ENCODE measurements at places on chromosomes 4 and X.

DNA sequence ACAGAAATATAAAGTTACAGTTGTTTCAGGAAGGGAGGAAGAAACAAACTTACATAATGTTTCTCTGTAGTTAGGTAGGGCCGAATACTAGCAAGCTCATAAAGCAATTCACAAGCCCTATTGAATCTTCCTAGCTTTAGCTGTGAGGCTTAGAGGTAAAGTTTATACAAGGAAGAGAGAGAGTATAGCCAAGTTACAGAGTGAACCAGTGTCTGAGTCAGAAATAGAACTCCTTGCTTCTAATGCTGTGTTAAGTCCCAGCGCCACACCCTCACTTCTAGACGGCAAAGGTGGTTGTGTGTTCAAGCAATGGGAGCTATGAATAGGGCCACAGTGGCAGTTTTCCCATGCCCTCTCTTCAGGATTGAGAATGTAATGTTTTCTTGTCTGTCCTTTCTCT lies 6.1 kb downstream of the LPAR4 start:
- DNase-seq: no peak

DNA sequence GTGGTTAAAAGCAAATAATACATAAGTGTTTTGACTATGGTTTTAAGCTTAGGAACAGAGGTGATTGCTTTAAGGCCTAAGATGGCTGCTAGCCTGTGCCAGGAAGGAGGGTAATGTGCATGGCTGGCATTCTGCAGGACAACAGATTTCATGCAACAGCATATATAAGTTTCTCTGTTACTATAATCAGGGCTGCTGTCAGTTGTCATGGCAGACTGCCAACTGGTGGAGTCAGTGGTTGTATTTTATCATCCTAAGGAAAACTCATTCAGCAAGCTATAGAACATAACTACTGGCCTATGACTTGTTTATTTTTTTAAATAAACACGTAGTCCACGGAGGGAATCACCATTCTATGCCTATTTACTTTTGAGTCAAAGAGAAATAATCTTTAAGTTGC lies 77.7 kb upstream of the DCAF8L1 start:
- DNase-seq: no peak

GRCh38 chrX:108131471-108131870 lies 39.9 kb downstream of the ATG4A start:
- DNase-seq: no peak

GRCh38 chrX:76064825-76065224 lies 108.0 kb upstream of the PBDC1 start:
- no peak for DNase-seq

- DNase-seq: no peak
Measured at GRCh38 chrX:105461016-105461415, 240.5 kb upstream of the TEX13A start.

- no peak for DNase-seq
Measured at GRCh38 chr4:77465271-77465670, 140.3 kb upstream of the CXCL13 start.

- DNase-seq: no peak
Measured at GRCh38 chrX:19893727-19894126, 6.3 kb upstream of the SH3KBP1 start.

GRCh38 chr4:112931001-112931400 lies 118.5 kb upstream of the ANK2 start:
- no peak for DNase-seq

DNA sequence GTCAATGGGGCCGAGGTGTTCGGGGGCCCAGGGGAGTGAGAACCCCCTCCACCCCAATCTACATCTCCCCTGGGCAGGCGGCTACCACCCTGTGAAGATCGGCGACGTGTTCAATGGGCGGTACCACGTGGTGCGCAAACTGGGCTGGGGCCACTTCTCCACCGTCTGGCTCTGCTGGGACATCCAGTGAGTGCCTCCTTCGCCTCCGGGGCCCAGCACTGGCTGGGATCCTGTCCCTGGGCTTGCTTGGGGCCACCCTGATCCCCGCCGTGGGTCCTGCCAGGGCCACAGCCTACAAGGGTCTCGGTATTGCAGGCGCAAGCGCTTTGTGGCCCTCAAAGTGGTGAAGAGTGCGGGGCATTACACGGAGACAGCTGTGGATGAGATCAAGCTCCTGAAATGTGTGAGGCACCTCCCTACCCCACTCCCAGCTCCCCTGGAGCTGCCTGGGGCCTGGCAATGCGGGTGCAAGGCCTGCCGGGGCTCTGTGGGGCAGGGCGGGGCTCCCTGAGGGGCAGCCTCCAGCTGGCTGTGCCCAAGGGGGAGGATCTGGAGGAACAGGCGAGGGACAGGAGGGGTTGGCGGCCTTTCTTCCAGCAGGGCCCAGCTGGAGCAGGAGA lies 697 bp downstream of the SRPK3 start:
- no peak for DNase-seq

GRCh38 chr4:88831031-88831430 lies 133.4 kb upstream of the NAP1L5 start:
- DNase-seq: no peak

DNA sequence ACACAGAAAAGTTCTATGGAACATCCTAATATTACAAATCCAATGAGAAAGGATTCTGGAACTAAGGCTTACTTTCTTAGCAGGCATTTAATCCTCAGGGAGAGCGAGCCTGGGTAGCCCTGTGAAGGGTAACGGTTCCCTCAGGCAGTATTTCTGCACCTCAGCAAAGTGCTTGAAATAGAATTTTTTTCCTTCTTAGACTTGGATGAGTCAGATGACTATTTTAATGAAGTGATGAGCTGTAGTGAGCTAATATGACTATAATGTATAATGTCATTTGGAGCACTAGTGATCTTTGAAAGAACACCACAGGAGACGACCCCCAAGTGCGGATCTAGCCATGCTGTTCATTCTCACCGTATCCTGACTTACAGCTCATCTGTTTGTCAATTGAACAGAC lies 493.0 kb upstream of the FAM241A start:
- no peak for DNase-seq

DNA sequence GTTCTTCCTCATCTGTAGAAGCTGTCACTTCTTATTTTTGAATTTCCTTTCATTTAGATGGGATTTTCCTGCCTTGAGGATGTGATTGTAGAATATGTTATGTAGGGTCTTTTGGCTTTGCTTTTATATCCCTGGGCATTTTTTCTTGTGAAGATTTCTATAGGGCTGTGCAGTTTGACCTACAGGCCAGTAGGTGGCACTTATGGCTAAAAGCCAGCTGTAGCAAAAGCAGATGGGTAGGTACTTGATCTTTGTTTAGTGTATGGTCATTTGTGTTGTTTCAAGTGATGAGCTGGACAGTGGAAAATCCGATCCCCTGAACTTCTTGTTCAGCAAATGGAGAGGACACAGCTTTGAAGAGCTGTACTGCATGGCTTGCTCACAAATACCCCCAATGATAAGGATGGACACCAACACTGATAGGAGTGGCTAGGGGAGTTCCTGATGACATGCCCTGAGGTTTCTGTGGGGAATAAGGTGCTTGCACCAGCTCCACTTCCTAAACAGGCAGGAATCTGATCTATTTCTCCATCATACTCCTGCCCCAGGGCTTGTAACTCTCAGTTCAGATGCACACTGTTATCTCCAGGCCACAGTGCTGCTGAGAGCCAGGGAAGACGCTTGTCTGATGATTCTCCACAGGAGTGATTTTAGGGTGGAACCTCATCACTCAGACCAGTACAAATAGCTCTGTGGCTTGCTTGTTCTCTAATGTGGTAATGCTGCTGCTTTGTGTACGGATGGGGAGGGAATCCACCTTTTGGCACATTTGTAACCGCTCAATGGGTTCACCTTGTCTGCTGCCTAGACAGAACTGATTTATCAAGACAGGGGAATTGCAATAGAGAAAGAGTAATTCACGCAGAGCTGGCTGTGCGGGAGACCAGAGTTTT lies 417.1 kb upstream of the MAGEB16 start:
- no peak for DNase-seq

DNA sequence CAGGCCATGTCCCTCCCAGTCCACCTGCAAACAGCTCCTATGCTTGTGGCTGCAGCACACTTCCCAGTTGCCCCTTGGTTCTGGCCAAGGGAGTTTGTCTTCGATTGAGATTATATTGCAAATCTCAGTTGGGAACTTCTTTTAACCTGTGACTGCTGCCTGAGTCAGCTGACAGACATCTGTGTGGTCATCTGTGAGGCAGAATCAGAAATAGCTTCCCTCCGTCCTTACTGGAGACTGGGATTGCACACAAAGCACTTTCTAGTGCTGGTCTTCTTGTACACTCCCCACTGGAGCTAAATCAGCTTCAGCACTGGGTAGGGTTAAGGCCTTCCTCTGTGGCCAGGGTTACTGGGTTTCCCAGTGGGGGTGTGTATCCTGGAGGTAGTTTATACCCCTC lies 34.3 kb downstream of the ZNF330 start:
- no peak for DNase-seq

GRCh38 chr4:55910140-55910539 lies 38.6 kb upstream of the CEP135 start:
- no peak for DNase-seq

DNA sequence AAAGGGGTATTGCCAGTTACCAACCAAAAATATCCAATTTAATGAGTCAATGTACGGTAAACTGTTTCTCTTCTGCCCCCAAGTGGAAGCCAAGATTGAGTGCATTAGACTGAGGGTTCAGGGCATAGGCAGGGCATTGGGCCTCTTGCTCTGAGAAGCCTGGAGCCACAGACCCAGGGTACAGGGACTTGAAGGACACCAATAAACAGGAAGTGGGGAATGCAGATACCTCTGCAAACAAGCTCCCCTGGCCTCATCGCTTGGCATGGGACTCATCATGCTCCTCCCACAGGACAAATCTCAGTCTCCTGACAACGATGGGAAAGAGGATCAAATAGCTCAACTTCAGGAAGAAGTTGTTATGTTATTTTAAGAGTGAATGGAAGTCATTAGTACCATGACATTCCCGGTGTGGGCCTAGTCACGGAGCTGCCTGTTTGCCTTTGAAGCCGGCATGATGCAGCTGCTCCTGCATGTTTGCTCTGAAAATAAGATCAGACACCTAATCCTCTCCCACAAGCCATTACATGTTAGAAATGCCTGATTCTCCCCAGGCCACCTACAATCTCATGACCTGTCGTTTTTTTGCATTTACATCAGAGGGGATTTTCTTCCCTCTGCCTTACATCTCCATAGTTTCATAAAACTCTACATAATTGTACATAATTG lies 224.2 kb downstream of the RCHY1 start:
- no peak for DNase-seq

GRCh38 chr4:43243433-43244116 lies 351.1 kb downstream of the GRXCR1 start:
- no peak for DNase-seq

- no peak for DNase-seq
Measured at GRCh38 chr4:109412776-109413175, 20.8 kb upstream of the SEC24B start.

GRCh38 chrX:7334253-7334935 lies 186.4 kb upstream of the PUDP start:
- DNase-seq: no peak

DNA sequence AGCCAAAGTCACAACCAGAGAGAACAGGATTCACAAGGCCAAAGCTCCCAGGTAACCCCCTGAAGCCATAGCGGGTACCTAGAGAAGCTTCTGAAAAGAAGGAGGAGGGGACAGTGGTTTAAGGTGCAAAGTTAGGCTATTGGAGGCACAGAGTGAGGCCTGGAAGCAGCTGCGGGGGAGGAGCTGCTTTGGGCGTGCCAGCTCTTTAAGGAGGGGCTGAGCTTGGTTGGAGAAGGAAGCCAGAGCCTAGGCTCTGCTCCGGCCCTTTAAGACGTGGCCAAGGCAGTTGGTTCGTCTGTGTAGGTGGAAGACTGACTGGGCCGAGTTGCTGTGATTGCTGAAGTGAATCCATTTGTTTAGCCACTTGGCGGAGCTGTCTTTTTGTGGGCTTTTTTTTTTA lies 1.5 kb downstream of the KLF8 start:
- peak; percentile 52 for DNase-seq

GRCh38 chr4:99642725-99643489 lies 14.7 kb downstream of the C4orf54 start:
- DNase-seq: peak; percentile 30

- no peak for DNase-seq
Measured at GRCh38 chrX:24264383-24264782, 49.5 kb downstream of the SUPT20HL2 start.

DNA sequence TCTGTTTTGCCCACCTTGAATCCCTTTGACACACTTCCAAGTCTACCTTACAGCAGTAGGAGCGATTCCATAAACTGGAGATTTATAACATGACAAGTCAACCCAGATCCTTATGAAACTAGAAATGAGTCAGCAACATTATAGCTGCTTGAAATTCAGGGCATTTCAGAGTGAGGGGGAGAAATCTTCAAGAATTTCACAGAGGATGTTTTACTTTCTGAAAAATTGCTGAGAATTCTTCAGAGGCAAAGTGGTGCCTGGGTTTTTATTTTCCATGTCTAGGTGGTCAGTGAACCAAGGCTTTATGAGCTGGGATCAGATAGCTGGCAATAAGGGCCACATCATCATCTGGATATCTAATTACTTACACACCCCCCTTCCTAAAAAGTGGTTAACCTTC lies 119.8 kb downstream of the PPARGC1A start:
- DNase-seq: no peak

DNA sequence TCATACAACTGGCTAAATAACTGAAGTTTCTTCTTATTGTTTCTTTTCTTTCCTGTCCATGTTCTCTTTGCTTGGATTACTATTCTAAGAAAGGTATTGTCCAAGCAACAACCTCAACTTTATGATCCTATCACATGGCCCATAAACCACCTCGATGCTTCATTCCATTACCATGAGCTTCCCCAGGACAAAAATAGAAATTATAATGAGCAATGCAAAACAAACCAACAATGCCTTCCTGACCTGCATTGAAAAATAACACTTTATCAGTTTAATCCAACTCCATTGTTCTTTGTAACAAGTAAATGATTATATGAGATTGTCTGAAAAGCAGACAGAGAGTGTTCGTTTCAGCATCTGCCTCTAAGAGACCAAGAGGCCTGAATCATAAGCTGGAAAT lies 148.8 kb downstream of the HS6ST2 start:
- no peak for DNase-seq

DNA sequence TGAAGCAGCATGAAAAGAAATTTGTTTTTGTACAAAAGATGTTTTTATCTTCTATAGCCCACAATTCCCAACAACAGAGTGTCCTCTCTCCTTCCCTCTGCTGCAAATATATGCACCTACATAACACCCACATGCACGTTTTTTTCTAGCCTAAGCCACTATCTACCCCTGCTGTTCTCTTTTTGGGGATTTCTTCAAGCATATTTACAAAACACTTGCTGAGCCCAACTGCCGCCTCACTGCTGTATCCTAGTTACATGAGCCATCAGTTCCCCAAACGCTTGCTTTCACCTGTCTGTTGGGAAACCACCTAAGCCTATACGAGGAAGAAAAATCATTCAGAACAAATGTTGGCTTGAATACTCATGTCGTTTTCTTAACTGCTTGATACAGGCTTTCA lies 127.2 kb downstream of the CHRNA9 start:
- DNase-seq: no peak

- DNase-seq: no peak
Measured at GRCh38 chrX:123336666-123337065, 152.6 kb downstream of the GRIA3 start.

- no peak for DNase-seq
Measured at GRCh38 chr4:26141051-26141721, 179.6 kb upstream of the RBPJ start.

Data from C1 segment of cervical spinal cord (tissue), 14 donors.